Activated T-helper 1 cell treated with anti-CD3 and anti-CD28 coated beads, Interleukin-12 subunit alpha, Interleukin-12 subunit beta, Interleukin-2, Interleukin-4 antibody, amounts not matched to agents 30 ng/mL and 10 ng/mL and 1 ng/mL, durations not matched to agents 14 hours and 24 hours and 36 hours (primary cell): ENCODE measurements at places on chromosomes 5 and 9. TPM values are rescaled to one million over a fixed set of nuclear protein-coding genes. Genes with fewer than 3 reads are reported as not detected.

- H3K27me3 ChIP-seq: no peaks in the 10 kb centered on the region
- DNase-seq: no peak
- no peak overlapping the region for H3K27ac ChIP-seq
- no peaks in the 10 kb centered on the region for H3K4me1 ChIP-seq
These were observed 9.7 kb downstream of the LRRC14B start for GRCh38 chr5:200985-201384.

DNA sequence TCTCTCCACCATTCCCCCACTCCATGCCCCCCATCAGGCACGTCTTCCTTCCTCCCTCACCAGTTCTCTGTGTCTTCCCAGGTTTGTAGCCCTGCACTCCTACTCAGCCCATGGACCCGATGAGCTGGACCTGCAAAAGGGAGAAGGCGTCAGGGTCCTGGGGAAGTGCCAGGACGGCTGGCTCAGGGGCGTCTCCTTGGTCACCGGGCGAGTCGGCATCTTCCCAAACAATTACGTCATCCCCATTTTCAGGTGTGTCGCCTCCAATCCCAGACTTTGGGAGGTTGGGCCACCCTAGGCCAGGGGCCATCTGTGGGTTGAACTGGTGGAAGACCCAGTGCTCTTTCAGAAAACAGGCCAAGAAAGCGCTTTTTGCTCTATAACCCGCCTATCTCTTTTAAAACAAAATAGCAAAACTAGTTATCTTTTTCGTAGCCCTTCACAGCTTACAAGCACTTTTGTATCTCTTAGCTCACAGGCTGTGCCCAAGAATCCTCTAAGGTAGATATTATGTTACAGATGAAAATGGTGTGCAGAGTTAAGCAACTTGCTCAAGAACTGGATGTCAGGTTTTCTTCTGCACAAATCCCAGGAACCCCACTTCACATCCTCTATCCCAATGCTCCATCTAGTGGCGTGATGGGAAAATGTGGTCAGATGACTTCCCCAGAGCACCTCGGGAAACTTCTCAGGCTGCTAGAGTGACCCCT lies 56.2 kb downstream of the PLAC8L1 start:
- H3K4me1 ChIP-seq: no peaks in the 10 kb centered on the region
- no peaks in the 10 kb centered on the region for H3K36me3 ChIP-seq
- H3K4me3 ChIP-seq: no peak overlapping the region
- H3K27ac ChIP-seq: no peak overlapping the region
- peaks cover 18% of the 10 kb centered on the region for H3K27me3 ChIP-seq
- DNase-seq: no peak

Gene SPINK6
- total RNA-seq: not detected in 2 replicates

GRCh38 chr5:179827680-179828079 lies 7.0 kb downstream of the SQSTM1 start:
- H3K4me3 ChIP-seq: no peak overlapping the region
- peaks cover 22% of the 10 kb centered on the region for H3K4me1 ChIP-seq
- peaks cover 54% of the 10 kb centered on the region for H3K36me3 ChIP-seq
- no peaks in the 10 kb centered on the region for H3K27me3 ChIP-seq
- no peak for DNase-seq

GRCh38 chr5:131637694-131638093 lies 2.7 kb upstream of the RAPGEF6 start:
- peaks cover 11% of the 10 kb centered on the region for H3K36me3 ChIP-seq
- peaks cover 39% of the 10 kb centered on the region for H3K4me1 ChIP-seq
- no peak overlapping the region for H3K4me3 ChIP-seq
- H3K27ac ChIP-seq: no peak overlapping the region
- DNase-seq: no peak
- no peaks in the 10 kb centered on the region for H3K27me3 ChIP-seq

GRCh38 chr9:131254626-131255025 lies 21.7 kb downstream of the FAM78A start:
- H3K36me3 ChIP-seq: no peaks in the 10 kb centered on the region
- no peaks in the 10 kb centered on the region for H3K27me3 ChIP-seq
- peaks cover 46% of the 10 kb centered on the region for H3K4me1 ChIP-seq
- H3K4me3 ChIP-seq: no peak overlapping the region

- no peaks in the 10 kb centered on the region for H3K36me3 ChIP-seq
- no peak overlapping the region for H3K4me3 ChIP-seq
- H3K4me1 ChIP-seq: no peaks in the 10 kb centered on the region
- no peak for DNase-seq
These were observed 235.5 kb downstream of the TMEM161B start for GRCh38 chr5:88033191-88033590.

DNA sequence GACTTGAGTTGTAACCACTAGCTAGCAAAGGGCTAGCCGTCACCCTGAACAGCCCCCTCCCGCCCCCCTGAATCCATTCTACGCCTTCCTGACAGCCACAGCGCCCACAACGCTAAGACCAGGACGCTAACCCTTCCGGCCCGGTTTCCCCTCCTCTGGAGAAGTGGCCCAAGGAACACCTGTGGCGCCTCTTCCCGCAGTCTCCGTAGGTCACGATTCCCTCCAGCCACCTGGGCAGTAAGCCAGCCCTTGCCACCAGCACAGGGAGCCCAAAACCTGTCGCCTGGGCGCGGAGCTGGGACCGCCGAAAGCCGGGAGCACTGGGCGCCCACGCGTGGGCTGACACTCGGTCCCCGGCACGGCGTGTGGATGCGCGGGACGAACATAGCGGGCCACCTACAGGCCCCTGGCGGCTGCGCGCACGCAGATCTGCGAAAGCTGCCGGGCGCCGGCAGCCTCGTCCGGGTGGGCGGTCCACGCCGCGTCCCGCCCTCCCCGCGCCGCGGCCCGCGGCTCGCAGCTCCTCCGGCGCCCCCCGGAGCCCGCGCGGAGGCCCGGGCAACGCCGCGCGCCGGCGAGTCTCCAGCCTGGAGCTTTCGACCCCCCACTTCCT lies 596 bp downstream of the IRF1 start:
- peaks cover 77% of the 10 kb centered on the region for H3K4me1 ChIP-seq
- H3K27ac ChIP-seq: peak overlapping the region; percentile 95
- DNase-seq: no peak
- H3K4me3 ChIP-seq: peak overlapping the region; percentile 99

- peak overlapping the region; percentile 94 for H3K4me3 ChIP-seq
- peaks cover 3% of the 10 kb centered on the region for H3K36me3 ChIP-seq
- peak; percentile 76 for DNase-seq
- peaks cover 50% of the 10 kb centered on the region for H3K4me1 ChIP-seq
- peak overlapping the region; percentile 97 for H3K27ac ChIP-seq
These were observed 16.2 kb downstream of the TRIM7 start for GRCh38 chr5:181188700-181189362.

DNA sequence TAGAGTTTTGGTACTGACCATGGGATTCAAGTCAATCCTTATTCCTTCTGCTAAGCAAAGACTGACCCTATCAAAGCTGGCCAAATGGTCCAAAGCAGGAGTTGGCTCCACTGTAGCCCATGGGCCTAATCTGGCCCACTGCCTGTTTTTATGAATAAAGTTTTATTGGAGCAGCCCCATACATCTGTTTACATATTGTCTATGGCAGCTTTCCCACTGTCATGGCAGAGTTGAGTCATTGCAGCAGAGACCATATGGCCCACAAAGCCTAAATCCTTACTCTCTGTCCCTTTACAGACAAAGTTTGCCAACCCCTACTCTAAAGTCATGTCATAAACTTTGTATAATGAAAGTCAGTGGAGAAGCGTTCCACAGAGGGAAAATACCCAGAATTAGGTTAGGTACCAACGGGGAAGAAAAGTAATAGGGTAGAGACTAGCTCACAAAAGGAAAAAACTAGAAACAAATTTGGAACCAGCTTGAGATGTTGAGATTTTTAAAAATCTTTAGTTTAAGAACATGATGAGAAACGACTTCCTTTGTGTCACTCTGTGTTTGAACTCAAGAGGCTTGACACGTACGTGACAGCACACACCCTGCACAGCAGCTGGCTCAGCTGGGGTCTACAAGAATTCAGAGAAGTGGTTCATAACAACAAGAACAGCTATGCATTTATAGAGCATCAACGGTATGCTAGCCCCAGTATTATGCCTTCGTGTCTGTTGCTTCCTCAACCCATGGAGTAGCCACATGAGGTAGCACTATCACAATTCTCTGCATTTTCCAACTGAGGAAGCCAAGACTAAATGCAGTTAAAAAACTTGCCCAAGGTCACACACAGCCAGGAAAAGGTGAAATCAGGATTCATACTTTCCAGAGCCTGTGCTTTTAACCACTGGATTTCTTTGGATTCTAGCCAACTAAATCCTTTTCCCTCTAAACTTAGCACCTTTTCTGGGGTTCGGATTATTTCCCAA lies 198.9 kb upstream of the WWC1 start:
- DNase-seq: no peak
- H3K4me1 ChIP-seq: no peaks in the 10 kb centered on the region
- H3K4me3 ChIP-seq: no peak overlapping the region
- no peak overlapping the region for H3K27ac ChIP-seq

Gene GARIN3
- total RNA-seq: 0.27 and 0.31 TPM in 2 replicates

GRCh38 chr5:172558076-172558976 lies 82.7 kb upstream of the NEURL1B start:
- peaks cover 4% of the 10 kb centered on the region for H3K27me3 ChIP-seq
- no peaks in the 10 kb centered on the region for H3K4me1 ChIP-seq
- no peak overlapping the region for H3K4me3 ChIP-seq
- DNase-seq: no peak
- no peak overlapping the region for H3K27ac ChIP-seq

DNA sequence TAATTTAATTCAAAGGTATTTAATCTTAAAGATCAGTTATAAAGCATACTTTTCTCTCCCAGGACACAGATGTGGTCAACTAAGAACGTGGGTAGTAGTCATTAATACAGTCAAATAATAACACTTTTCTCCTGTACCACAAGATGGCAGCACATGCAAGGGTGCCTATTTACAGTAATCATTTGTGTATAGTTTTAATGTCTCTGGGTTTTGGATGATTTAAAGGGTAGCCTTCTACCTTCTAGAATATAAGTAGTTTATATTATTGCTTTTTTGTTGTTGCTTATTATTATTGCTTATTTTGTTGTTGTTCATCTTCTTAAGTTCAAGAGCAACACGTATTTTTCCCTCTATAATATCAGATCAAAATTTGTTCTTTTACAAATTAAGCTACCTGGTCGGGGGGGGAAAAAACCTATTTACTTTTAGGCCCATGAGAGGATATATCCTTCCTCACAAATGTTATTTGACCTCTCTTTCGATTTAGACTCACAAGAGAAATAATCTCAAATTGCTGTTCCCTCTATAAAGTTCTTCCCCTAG lies 59.6 kb upstream of the SLC27A6 start:
- no peak for DNase-seq
- no peaks in the 10 kb centered on the region for H3K27me3 ChIP-seq
- H3K4me1 ChIP-seq: no peaks in the 10 kb centered on the region
- H3K27ac ChIP-seq: no peak overlapping the region
- H3K36me3 ChIP-seq: no peaks in the 10 kb centered on the region

DNA sequence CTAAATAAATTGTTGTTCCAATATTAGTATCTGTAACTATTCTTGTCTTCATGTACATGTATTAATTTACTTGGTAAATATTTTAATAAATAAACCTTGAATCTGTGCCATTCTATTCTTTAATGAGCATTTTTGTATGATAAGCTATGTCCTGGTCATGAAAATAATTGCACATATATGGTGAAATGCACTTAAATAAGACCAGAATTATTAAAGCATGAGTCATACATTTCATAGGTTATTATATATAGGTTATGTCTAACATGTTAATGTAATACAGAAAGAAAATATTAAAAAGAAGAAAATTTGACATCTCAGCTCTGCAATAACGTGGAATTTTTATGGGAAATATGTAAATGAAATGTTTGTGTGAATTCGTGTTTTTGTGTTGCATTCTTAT lies 1168.1 kb downstream of the TAF11L14 start:
- H3K4me1 ChIP-seq: no peaks in the 10 kb centered on the region
- no peaks in the 10 kb centered on the region for H3K27me3 ChIP-seq
- no peak overlapping the region for H3K27ac ChIP-seq
- H3K36me3 ChIP-seq: no peaks in the 10 kb centered on the region
- no peak overlapping the region for H3K4me3 ChIP-seq
- DNase-seq: no peak

DNA sequence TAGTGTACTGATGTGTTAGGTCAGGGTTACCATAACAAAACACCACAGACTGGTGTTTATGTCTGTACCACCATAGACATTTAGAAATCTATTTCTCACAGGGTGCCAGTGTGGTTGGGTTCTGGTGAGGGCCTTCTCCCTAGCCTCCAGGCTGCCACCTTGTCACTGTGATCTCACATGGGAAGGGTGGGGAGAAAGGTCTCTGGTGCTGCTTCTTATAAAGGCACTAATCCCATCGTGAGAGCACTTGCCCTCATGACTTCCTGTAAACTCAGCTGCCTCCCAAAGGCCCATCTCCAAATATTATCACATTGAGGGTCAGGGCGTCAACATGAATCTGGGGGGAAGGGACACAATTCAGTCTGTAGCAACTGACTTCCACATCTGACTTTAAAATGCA lies 49.8 kb downstream of the PIK3R1 start:
- H3K27ac ChIP-seq: no peak overlapping the region
- peaks cover 3% of the 10 kb centered on the region for H3K36me3 ChIP-seq
- no peak for DNase-seq
- peaks cover 64% of the 10 kb centered on the region for H3K4me1 ChIP-seq
- no peak overlapping the region for H3K4me3 ChIP-seq

- no peak for DNase-seq
- H3K27ac ChIP-seq: no peak overlapping the region
- H3K4me3 ChIP-seq: no peak overlapping the region
- no peaks in the 10 kb centered on the region for H3K4me1 ChIP-seq
- no peaks in the 10 kb centered on the region for H3K36me3 ChIP-seq
- H3K27me3 ChIP-seq: no peaks in the 10 kb centered on the region
These were observed 1173.7 kb upstream of the SEMA6A start for GRCh38 chr5:117748336-117748735.

- H3K4me3 ChIP-seq: no peak overlapping the region
- H3K36me3 ChIP-seq: no peaks in the 10 kb centered on the region
- H3K4me1 ChIP-seq: peaks cover 14% of the 10 kb centered on the region
- H3K27ac ChIP-seq: no peak overlapping the region
- DNase-seq: no peak
These were observed 6.8 kb downstream of the FBP2 start for GRCh38 chr9:94586814-94587213.

DNA sequence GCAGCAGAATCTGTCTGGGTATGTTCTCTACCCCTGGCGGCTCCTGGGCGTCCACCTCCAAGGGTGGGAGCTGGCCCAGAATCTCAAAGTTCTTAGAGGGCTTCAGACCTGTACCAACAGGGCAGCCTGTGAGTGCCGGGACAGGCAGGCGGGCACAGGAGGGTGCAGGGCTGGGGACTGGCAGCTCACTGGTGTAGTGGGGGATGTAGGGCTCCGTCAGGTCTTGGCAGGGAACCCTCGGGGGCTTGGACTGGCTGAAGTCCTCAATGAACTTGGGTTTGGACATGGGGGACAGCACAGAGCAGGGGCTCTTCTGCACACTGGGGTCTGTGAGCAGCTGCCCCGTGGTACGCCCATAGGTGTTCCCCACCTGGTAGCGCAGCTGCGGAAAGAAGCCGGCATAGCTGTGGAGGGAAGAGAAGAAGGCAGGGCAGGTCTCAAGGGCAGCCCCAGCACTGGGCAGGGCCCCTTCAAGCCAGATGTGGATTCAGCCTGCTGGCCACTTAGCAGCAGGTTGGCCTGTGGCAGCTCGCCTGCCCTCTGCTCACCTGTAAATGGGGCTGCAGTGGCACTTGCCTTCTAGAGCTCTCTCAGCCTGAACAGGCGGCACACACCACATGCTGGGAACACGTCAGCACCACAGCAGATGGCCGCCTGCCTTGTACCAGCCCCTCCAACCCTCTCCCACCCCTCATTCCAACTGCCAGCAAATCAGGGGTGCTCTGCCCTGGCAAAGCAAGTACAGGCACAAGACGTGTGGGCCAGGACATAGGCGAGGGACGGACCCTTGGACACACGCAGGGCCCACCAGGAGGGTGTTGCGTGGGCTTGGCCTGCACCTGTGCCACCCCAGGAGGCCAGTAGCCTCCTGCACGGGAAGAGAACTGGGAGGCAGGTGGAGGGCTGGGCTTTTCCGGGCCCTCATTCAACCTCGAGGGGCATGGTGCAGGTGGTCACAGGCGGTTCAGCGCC lies 4.6 kb downstream of the TUBB4B start:
- peaks cover 21% of the 10 kb centered on the region for H3K36me3 ChIP-seq
- no peak for DNase-seq
- no peaks in the 10 kb centered on the region for H3K27me3 ChIP-seq
